Lung microvascular endothelial cell (primary cell): ENCODE measurements at places on chromosomes 7 and 10.

DNA sequence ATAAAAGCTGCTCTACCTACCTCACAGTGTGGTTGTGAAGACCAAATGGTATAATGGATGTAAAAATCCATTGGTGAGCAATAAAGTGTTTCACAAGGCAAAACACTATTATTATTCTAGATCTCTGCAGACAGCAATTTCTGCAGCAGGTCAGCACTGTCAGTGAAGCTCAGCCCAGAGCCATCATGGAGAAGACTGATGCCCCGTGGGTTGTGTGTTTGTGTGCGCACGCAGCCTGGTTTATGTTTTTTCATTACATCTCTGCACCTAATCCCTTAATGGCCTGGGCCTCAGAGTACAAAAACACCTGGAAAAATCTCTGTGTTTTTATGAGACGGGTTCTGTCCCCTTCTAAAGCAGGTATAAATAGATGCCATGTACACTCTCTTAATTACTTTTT is 64.2 kb downstream of the PARP12 start:
- no peak for DNase-seq

DNA sequence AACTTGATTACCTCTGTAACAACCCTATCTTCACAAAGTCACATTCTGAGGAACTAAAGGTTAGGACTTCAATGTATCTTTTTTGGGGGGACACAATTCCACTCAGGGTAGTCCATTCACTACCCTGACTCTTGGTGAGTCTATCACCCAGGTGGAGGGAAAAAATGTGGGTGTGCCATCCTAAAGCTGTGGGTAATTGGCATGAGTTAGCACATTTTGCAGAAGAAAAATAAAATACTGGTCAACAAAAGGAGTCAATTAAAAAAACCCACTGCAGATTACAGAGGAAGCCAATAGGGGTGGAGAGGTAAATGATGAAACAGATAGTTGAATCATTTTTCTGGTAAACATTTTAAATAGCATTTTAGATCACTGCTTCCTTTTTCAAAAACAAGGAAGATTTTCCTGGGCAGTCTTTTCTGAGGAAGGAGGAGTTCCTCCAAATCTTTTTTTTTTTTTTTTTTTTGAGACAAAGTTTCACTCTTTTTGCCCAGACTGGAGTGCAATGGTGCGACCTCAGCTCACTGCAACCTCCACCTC is 5.1 kb upstream of the BLVRA start:
- DNase-seq = no peak

DNA sequence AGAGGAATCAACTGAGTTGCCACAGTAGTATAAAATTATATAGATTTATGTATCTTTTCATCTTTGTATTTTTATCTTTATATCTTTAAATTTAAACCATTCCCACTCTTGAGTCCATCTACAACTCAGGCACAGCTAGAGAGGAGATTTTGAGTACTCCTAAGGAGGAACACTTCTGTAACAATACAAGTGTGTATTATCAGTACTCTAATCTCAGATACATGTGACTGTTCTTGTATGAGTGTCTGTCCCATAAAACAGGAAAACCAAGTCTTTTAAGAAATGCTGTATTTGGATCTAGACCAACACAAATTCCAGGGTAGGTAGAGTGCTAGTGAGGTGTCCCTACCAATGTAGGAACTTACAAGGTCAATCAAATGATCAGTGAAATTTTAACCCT is 1428.0 kb upstream of the LRRTM3 start:
- no peak for DNase-seq

DNA sequence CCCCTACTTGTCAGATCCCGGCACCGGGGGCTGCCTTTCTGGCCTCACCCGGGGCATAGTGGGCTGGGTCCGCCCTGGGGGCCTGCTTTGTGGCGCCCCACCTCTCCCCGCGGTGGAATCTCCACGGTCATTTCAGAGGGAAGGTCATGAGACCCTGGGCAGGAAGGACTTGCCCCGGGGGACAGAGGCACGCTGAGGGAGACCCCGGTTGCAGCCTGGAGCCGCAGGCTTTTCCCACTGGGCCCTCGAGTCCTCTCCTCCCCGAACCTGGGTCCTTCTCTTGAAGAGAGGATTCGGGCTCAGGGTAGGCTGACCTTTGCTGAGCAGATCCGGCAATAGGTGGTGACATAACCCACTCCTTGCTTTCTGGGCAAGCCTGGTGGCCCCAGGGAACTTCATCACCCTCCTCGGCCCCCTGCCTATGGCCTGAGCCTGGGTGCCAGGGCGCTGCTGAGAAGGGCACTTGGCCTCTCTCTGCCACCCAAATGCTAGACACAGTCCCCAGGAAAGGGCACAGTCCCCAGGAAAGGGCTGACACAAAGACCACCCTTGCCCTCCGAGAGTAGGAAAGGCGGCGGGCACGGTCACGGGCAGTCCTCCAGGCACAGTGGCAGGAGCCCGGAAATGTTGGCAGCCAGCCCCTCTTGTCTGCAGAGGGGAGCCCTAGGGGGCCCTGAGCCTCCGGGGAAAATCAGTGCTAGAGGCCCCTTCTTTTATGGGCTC is 36.2 kb downstream of the FKBP6 start:
- no peak for DNase-seq

DNA sequence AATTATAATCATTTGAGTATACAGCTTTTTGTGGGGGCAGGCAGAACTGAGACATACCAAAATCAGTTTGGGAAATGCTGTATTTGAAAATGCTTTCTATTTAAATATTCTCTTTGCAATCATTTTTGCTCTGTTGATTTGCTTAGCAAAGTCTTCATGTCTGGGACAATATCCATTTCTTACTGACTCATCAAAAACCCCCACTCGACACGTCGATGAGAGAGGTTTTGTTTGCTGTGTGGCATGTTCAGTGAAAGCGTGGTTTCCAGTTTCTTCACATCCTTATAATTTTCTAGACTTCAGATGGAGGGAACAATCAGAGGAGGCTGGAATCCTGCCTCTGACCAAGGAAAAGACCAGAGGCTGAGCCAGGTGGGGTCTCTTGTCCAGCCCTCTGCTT is 28.9 kb downstream of the HTRA1 start:
- no peak for DNase-seq

- DNase-seq = no peak
These were observed 295.3 kb upstream of the COBL start for GRCh38 chr7:51611937-51612336.

- no peak for DNase-seq
These were observed 637.9 kb downstream of the NXPH1 start for GRCh38 chr7:9071160-9071762.

DNA sequence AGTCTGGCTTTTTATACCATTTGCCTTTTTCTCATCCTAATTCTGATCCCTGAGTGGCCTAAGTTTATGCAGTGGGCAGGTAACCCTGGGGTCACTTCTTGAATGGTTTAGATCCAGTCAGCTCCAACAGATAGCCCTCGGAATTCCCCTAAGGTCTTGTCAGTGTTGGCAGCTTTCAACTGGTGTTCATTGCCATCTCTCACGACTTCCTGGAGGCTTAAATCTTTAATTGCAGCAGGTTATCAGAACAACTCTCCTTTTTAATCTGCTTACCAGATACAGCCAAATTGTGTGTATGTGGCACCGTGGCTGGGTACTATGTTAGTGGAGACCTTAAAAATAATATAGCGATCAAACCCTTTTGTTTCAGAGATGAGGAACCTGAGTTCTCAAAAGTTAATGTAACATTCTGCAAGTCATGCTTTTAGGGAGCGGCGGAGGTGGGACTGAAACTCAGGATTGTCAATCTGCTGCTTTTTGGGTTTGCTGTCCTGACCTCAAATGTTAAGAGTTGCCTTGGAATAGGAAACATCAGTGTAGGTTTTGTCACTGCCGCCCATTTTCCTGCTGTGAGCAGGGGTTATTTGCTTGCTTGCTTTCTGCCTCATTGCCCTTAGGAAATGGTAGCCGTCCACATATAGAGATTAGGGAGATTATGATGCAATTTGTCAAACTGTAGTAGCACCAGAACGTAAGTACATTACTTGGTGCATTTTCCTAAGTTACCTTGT is 818 bp downstream of the DLD start:
- peak; percentile 35 for DNase-seq

DNA sequence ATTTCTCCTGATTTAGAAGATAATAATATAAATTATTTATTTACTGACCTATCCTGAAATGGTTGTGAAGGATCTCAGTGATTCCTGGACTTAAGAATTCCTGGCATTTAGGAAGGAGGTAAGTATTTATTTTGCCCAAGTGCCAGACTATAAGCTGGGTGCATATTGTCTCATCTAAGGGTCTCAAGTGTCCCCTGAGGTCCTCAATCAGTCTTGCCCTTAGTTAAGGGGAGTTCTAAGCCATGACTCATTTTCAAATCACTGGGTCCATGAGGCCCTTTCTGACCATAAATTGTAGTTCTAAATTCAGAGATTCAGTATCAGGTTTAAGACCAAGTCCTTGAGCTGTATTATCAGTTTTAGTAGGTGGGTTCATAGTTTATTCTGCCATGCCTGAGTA is 251.6 kb upstream of the MEOX2 start:
- no peak for DNase-seq

DNA sequence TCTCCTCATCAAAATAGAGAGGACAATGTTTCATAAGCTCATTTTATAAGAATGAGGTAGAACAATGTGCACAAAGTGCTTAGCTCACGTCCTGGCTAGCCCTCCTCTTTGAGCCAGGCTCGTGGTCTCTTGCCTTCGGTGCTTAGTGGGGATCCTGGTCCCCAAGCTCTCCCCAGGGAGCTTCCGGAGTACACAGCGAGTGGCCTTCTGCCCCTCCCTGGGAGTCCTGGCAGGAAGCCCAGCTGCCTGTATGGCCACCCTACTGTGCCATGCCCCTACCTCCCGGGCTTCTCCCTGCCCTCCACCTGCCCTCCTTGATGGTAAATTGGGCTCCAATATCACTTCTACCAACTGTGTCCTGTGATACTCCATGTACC is 868 bp downstream of the MYO1G start:
- no peak for DNase-seq

DNA sequence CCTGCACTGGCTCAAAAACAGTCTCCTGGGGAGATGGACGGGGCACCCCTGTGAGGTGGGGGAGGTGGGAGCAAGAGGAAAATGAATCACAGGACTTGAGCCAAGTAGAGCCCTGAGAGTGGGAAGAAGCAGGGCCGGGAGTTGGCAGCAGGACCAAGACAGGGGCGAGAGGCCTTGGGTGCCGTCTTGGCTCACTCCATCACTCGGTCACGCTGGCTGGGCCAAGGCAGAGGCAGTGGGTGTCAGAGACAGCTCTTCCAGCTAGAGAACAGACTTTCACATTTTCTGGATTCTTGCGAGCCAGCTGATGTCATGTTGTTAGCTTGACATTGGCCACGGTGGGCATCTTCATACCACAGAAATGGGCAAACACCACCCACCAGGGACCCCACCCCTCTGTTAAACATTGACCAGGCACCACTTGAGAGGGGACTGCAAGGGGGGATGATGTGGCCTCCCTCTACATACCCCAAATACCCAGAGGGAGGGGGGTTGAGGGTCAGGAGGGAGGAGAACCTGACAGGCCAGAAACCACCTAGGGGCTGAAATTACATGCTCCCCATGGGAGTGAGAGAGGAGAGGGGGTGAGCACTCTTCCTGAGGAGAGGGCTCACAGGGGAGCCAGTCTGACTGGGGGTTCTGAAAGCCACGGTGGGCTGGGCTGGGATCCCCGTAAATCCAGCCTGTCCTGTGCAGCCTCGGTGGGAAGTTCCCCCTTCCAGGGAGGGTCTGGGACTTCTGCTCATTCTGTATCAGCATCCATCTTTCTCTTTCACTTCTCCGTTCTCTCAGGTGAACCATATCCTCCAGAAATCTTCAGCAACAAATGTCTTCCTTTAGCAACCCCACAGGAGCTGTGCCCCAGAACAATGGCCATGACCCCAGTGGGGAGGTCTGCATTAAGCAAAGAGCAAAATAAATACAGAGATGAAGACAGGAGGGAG is 19.6 kb downstream of the CAMK2B start:
- DNase-seq = no peak

GRCh38 chr7:75758491-75758890 is 13.5 kb downstream of the CCL26 start:
- no peak for DNase-seq

GRCh38 chr7:106262221-106262881 is 22.4 kb downstream of the NAMPT start:
- no peak for DNase-seq

- no peak for DNase-seq
These were observed 282.3 kb downstream of the USP6NL start for GRCh38 chr10:11329062-11329673.

DNA sequence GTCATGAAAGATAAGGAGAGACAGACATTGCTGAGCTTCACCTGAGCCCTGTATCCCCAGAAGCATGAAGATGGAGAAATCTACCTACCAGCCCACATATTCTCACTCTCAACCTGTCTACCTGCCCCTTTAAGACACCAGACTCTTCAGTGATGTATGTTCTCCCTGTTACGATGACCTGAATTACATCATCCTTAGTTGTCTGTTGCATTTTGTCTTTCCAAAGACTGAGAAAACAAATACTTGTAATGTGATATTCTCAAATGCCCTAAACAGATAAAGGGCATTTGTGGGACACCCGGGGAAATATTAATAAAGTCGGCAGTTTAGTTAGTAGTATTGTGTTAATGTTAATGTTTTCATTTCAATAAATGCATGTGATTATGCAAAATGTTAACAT is 305.8 kb upstream of the IGFBP3 start:
- no peak for DNase-seq

DNA sequence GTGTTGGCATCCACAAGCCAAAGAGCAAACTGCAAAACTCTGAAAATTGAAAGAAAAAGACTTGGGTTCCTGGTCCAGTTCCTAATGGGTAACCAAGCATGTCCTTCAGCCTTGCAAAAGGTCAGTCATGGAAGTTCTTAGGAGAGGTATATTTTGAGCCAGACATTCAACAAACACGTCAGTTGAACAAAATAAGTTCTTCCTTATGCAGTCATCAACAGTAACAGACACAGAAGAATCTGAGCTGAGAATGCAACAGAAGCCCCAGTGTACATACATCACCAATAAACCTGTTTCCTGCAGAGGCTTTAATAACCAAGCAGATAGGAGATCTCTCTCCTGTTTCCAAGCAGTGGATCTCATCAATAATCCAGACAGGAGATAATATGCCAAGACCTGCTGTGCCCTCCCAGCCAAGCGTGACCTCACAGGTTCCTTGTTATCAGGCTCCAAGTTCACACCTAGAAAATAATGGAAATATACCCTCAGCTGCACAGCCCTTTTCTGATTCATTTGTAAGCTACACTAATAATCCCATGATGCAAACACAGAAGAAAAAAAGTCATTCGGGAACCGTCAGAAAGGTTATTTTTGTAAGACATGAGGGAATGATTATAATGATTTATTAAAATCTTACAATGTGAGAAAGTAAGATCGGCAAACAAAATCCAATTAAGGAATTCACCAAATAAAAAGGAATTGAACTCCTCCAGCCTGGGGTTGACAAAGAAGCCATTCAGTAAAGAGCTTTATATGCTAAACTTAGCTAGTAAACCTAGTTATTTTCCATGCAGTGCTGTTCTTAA is 90.7 kb downstream of the DGKI start:
- DNase-seq = no peak

DNA sequence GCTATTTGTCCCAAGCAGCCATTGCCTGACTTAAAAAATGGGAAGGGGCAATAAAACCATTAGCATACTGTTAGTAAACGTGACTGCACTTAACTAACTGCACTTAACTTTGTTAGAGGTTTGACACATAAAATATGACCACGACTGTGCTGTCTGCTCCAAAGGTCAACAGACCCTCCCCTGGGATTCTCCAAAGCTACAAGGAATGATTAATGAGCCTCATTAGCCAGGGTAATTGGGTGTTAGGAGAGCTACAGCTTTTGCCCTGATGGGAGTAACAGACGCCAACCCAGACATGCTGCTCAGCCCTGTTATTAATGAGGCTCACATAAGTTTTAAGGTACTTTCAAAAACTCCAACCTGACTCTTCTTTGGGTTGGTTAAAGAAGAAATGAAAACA is 129.4 kb upstream of the PLPP4 start:
- no peak for DNase-seq

GRCh38 chr10:4057725-4058513 is 272.9 kb upstream of the KLF6 start:
- DNase-seq = no peak
